ENCODE measurements at places on chromosomes 5 and 9.

- no peak for DNase-seq
Observed at GRCh38 chr5:106423109-106423897, 1247.4 kb downstream of the EFNA5 start.

DNA sequence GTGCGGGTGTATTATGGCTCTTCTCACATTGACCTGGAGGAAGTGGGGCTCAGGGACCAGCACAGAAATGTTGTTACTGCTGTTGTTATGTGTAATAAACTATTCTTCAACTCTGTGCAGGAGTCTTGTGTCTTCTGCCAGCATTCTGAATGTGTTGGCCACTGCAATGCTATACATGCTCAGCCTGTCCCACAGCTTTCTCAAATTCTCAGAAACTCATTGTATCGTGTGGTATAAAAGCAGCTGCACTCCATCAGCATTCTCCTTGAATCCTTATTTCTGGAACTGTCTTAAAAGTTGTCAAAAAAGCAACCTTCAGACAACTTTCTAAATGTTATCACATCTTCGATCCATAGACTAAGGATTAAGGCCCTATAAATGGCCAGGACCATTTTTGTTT, 72.0 kb downstream of the ZNF474 start:
- DNase-seq = no peak

DNA sequence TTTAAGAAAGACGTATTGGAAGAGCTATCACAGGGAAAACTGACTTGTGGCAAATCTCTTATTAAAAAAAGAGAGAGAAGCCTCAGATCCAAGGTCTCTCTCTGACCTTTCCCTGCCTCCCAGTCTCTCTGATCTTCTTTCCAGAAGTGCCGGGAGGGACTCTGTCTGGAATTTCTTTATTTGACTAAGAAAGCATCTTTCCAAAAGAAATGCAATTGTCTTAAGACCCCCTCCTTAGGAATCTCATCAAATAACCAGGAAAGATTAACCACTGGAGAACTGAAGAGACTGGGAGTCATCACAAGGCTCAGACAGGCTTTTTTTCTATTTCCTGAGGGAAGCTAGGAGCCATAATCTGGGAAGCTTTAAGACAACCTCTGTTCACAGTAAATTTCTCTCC, 4.6 kb downstream of the C1QTNF3 start:
- DNase-seq = no peak

GRCh38 chr9:87661241-87661640, 64.7 kb upstream of the CTSL start:
- DNase-seq = no peak

DNA sequence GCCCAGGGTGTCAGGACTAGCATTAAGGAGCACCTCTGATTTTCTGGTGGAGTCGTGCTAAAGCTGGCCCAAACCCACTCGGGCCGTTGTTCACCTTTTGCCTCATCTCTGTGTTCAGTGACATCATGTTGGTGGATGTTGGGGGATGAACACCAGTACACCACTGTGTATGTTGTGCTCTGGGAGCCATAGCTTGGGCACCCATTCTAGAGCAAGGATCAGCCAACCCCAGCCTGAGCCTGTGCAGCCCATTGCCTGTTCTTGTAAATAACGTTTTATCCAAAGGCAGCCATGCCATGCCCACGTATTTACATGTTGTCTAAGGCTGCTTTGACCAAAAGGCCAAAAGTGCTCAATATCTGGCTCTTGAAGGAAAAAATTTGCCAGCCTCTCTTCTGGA, 245.6 kb downstream of the FANCC start:
- DNase-seq = no peak
